ENCODE measurements at places on chromosomes 5 and 9.

DNA sequence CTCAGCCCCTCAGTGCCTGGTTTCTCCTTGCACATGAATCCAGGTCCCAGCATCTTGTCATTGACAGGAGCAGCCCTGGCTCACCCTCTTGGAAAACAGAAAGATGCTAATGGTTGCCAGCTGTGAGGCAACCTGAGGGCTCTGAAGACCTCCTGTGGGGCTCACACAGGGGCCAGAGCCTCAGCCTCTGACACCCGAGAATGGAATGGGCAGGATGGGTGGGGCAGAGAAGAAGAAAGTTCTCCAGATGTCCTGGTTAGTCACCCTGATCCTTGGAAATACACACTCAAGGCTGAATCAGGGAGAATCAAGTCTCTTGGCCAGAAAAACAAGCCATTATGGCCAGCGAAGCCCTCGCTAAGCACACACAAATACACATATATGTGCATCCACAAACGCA lies 32.3 kb upstream of the SPATA31E1 start:
- peak; percentile 54 for DNase-seq

DNA sequence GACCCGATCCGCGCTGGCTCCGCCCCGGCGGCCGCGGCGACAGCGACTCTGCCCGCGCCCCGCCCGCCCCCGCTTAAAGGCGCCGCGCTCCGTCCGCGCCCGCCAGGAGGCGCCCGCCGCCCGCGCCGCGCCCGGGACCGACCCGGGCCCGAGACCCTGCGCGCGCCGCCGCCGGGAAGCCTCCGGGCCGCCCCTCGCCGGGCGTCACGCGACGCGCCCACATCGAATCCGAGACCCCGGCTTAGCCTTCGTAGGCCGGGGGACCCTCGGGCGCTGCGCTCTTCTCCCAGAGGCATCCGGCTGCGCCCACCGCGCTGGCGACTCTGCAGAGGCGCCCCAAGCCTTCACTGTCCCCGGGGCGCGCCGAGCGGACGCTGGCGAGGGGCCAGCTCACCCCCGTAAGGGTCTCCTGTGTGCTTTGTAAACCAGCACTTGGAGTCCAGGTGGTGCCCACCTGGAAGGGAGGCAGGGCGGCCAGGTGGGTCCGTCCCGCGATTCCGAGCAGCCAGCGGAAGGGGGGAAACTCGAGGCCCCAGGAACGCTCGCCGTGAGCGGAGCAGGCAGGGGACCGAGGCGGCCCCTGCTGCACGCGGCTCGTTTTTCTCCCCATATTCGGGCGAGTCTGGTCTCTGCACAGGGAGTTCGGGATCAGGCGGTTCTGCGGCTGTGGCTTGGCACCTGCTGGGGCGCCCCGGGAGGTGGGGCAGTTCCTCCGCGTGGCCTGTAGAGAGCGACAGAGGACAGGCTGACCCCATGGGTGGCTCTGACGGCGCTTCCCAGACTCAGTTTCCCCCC lies 423 bp upstream of the ABCA2 start:
- DNase-seq, result no peak

GRCh38 chr9:119458068-119458467 lies 88.8 kb upstream of the BRINP1 start:
- DNase-seq, result no peak

- no peak for DNase-seq
These were observed 17.8 kb downstream of the INIP start for GRCh38 chr9:112700085-112700484.

GRCh38 chr9:130451509-130452388 lies 7.0 kb downstream of the ASS1 start:
- peak; percentile 85 for DNase-seq

DNA sequence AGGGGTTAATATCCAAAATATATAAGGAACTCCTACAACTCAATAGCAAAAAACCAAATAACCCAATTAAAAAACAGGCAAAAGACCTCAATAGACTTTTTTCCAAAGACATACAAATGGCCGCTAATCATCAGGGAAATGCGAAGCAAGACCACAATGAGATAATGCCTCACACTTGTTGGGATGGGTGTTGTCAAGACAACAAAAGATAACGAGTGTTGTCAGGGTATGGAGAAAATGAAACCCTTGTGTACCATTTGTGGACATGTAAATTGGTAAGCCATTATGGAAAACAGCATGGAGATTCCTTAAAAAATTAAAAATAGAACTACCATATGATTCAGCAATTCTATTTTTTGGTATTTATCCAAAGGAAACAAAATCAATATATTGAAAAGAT lies 620.2 kb downstream of the ACTL7B start:
- DNase-seq, result no peak

Measured in foreskin keratinocyte (primary cell).